ENCODE measurements at places on chromosomes 13 and 19.

DNA sequence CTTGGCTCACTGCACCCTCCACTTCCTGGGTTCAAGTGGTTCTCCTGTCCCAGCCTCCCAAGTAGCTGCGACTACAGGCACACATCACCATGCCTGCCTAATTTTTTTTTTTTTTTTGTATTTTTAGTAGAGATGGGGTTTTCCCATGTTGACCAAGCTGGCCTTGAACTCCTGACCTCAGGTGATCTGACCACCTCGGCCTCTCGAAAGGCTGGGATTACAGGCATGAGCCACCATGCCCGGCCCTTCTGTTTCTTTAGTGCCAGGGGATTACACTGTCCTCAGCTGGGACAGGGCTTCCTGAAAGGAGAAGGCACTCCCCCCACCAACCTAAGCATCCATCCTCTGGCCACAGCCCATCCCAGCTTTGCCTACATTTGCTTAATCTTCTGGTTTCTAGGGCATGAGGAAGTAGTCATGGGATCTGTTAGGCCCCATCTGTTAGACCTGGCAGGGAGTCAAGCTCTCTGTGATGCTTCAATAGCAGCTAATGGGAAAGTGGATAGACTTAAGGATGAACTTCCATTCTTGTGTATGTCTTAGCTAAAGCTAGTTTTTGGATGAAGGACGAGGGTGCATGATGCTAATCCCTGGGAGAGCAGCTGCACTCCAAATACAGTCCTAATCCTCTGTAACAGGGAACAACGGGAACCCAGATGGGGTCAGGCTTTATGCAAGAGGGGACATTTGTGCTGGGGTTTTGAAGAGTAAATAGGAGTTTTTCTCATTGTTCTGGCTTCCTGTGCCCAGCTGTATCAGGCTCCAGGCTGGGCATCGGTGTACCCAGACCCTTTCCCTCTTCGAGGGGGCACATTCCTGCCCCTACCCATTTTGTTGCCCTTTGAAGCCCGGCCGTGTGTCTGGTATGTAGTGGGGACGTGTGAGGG lies 2.6 kb downstream of the VAV1 start:
- DNase-seq = no peak

GRCh38 chr13:113959198-113959597 lies 14.7 kb downstream of the C13orf46 start:
- DNase-seq = no peak

- DNase-seq = no peak
Observed at GRCh38 chr13:108266321-108266990, 3.1 kb upstream of the TNFSF13B start.

- DNase-seq = no peak
Observed at GRCh38 chr19:29001141-29001581, 211.8 kb downstream of the UQCRFS1 start.
